ENCODE measurements at places on chromosomes 4 and X. TPM values are rescaled to one million over a fixed set of nuclear protein-coding genes. Genes with fewer than 3 reads are reported as not detected.

DNA sequence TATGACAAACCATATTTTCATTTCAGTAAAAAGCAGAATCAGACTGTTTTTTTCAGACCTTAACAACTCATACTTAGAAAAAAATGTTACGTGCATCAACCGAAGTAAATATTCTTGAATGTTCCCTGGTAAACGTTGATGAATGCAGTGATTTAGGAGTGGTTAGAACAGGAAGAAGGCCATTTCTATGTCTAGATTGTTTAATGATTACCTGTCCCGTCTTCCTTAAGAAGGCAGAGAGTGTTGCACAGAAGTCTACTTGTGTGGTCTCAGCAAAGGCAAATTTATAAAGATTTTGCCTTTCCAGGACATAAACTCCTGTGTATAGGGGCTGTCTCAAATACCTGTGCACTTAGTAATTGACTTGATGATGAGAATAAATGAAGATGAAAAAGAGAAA is 134.5 kb downstream of the MGST2 start:
- DNase-seq, result no peak

Gene SSX2B
- not detected for total RNA-seq

- no peak for DNase-seq
These were observed 1292.8 kb upstream of the TENM3 start for GRCh38 chr4:180950377-180950776.

DNA sequence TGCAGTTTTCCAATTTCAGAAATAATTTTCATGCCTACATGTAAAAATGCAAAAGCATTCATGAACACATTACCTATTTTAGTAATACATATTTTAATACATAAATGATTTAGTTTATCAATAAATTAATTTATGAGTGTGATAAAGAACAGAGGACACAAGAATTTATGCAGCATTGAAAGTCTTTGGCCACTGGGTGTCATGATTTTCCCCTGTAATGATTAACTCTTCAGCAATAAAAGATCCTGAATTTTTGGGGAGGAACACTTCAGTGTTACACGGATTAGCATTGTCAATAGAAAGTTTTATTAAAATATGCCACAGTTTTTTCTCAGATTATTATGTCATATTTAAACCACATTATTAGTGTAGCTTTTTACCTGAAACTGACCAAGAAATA is 8.6 kb upstream of the VCX2 start:
- no peak for DNase-seq

Gene SPANXC
- total RNA-seq, result not detected

DNA sequence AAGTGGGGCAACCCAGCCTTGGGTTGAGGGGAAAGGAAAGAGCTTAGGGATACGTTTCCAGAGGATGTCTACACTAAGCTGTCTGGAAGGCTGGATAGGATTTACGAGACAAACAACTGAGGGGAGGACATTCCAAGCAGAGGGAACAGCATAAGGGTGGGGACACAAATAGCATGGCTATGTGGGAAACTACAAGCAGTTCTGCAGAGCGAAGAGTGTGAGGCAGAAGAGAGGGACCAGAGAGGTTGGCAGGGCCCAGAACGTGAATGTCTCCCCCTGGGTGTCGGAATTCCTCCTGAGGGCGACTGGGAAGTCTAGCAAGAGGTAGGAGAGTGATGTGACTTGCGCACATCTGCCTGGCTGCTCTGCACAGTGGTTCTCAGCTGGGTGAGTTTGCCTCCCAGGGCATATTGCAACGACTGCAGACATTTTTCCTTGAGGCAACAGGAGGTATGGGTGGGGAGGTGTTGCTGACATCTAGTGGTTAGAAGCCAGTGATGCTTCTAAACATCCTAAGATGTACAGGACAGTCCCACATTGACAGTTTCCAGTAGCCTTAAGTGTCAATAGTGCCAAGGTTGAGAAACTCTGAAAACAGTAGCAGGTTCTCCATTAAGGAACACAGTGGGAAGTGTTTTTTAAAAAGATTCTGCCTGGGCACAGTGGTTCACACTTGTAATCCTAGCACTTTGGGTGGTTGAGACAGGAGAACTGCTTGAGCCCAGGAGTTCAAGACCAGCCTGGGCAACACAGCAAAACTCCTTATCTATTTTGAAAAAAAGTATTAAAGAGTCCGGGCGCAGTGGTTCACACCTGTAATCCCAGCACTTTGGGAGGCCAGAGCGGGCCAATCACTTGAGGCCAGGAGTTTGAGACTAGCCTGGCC is 9.2 kb downstream of the NDUFA1 start:
- no peak for DNase-seq

- DNase-seq, result no peak
These were observed 515.0 kb downstream of the INPP4B start for GRCh38 chr4:142331132-142331531.

Gene CFAP47
- 0.37 TPM for total RNA-seq

DNA sequence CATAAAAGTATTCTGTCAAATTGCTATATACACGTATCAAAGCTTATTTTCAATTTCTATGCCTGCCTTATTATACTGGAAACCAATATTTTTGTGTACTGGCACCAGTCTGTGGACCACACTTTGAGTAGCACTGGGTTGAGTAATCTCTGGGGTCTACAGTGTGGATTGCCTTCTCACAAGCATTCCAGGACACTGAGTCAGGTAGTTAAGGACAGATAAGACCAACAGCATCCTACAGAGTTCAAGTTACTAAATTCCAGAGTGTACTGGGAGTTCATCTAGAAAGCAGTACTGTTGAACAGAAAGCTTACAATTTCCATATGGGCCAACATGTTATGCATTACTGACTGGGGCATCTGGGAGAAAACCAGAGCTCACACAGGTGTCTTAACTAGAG is 61.8 kb downstream of the VMA21 start:
- no peak for DNase-seq

GRCh38 chr4:178165251-178165950 is 723.2 kb upstream of the AGA start:
- no peak for DNase-seq

Gene TMPRSS11D
- not detected for total RNA-seq

DNA sequence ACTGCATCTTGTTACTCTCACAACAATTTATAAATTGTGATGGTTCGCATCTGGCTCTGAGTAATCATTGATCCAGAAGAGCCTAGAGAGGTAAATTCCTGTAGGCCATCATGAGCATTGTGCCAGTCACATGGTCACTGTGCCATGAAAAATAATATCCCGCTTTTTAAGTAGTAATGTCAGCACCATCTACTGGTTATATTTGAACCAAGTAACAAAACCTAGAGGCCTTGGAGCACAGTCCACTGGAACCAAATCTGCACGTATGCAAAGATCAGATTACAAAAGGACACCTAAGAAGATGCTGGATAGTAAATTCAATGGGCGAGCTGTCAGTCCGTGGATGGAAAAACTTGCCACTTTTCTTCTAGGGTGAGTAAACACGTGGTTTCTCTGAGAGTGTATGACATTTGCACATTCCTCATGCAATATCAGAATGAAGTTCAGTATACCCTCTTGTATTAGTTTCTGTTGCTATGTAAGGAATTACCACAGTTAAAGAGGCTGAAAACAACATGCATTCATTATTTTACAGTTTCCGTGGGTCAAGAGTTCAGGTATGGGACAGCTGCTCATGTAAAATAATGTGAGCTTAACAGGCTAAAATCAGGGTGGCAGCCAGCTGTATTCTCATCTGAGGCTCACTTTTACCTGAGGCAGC is 26.8 kb downstream of the FAM114A1 start:
- no peak for DNase-seq

DNA sequence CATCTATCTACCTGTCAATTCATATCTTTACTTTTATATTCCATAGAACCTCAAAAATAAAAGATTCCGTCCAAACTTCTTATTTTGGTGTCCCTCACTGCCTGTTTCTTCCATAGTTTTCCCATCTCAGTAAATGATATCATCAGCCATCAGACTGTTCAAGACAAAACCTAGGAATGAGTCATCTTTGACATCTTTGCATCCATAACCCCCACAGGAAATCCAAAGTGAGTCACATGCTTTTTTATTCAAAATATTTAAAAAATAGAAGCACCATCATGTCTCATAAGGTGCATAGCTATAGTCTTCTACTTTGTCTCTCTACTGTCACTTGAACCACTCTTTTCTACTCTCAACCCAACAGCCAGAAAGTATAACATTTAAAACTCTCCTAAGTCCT is 29.9 kb upstream of the CXXC4 start:
- DNase-seq, result no peak

Gene MAGEB17
- total RNA-seq, result not detected

GRCh38 chr4:55979562-55979961 is 30.8 kb downstream of the CEP135 start:
- DNase-seq, result no peak

DNA sequence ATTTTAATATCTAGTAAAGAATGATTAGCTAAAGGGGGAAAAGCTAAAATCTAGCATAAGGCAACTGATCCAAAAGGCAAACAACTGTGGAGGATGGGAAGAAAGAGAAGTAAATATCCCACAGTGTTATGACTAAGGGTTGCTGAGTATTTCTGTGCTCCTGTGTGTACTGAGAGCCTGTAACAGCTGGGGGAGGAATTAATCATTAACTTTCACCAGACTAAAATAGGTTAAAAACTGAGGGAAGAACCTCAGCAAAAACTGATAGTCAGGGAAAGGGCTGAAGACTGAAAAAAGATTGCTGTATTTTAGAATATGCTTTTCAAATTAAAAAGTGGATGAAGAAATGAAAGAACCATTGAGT is 365.9 kb downstream of the CXXC4 start:
- DNase-seq, result no peak

DNA sequence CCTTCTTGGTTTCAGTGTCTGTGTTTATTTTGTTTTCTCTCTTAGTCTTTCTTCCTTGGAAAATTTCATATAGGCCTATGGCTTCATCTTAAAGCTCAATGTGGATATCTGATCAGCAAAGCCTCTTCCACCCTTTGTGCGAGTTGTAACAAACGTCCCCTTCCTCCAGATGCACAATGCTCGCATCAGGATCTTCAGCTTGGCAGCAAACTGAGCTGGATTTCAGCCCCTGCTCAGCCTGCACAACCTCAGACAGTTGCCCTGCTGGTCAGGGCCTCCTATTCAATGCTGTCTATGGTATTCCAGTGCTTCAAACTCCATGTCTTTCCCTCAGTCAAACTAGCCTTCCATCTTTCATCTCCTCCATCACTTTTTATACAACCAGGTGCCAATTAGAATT is 309.4 kb downstream of the ARHGAP24 start:
- no peak for DNase-seq

DNA sequence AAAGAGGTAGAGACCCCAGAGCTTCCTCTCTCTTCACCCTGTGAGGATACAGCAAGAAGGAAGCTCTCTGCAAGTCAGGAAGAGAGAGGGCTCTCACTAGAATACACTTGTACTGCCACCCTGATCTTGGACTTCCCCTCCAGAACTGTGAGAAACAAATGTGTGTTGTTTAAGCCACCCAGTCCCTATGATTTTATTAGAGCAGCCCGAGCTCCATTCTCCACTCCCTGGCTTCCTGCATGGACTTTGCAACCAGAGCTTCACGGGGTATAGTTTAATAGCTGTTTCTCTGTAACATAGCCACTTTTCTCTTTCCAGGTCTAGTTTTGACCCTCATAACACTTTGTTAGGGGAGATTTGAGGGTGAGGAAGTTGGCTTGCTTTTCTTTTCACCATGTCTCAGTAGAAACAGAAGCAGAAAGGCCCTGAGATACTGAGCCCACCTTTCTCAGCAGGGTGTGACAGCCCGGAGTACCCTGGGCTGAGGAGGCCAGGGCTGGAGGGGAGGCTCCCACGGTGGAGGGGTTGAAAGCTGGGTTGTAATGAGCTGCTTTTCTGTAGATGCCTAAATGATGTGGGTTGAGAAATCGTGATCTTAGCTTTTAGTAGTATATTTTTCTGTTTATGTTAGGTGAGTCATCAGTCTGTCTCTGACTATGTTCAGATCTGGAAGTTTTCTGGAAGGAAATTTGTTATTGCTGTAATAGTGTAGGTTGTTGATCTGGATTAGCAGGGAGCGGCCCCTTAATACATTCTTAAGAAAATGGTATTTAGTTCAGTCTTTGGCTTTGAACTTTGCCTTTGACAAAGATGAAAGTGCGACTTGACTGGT is 118.6 kb downstream of the PTTG2 start:
- no peak for DNase-seq

Gene NAP1L2
- 7.2 TPM for total RNA-seq

DNA sequence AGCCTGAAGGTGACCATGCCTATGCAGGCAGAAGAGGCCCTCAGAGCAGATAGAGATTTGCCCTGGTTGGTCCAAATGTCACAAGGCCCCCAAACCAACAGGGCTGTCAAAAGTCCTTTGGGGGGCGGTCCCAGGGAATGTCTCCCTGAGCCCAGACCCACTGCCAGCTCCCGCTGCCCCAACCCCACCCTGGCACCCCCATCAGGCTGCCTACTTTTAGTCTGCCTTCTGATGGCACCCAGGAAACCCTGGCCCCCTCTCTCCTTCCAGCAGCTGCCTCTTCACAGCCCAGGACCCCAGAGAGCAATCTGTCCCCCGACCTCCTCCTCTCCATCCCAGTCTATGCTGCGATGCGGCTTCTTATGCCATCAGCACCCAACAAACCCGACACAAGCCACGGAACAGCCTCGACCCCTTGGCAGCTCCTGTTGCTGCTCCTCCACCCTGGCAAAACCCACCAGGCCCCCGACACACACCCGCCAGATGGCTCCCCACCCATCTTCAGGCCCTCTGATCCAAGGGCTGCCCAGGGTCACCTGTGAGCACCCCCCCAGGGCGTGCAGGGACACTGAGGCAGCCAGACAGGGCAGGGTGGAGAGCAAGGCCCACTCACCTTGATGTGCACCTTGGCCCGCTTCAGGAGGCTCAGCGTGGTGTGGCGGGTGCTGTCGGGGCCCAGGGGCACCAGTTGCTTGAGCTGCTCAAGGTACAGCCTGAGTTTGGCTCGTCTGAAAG is 9.9 kb downstream of the MXD4 start:
- no peak for DNase-seq

Gene ESX1
- not detected for total RNA-seq

- DNase-seq, result no peak
These were observed 766.1 kb downstream of the KCTD8 start for GRCh38 chr4:43682551-43682950.

DNA sequence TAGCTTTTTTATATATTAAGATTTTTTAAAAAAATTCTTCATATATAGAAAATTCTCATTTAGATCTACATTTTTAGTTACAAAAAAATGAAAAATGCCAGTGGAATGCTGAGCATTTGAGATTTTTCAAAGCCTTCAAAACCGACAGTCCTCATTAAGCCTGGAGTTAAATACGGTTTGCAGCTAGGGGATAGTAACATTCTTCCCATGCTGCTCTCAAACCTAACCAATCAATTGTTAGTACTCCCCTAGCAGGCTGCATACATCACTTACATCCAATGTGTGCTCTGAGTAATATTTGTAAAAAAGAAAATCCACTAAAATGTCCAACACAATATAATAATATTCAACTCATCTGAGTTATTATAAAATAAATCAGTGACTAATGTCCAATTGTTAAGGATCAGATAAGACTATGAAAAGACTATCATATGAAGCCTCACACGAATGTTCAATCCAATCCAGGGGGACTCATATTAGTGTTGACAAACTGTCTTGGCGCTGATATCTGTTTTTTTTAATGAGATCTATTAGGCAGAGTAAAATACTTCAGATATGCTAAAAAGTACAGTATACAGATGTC is 227.6 kb upstream of the MAB21L2 start:
- no peak for DNase-seq

Gene BRS3
- not detected for total RNA-seq

Data from urinary bladder (tissue), 4 donors.